ENCODE measurements at places on chromosomes 4 and X. TPM values are rescaled to one million over a fixed set of nuclear protein-coding genes. Genes with fewer than 3 reads are reported as not detected.

ING2 gene
- 28.4 TPM for polyA plus RNA-seq

POU4F2 gene
- not detected for polyA plus RNA-seq

DNA sequence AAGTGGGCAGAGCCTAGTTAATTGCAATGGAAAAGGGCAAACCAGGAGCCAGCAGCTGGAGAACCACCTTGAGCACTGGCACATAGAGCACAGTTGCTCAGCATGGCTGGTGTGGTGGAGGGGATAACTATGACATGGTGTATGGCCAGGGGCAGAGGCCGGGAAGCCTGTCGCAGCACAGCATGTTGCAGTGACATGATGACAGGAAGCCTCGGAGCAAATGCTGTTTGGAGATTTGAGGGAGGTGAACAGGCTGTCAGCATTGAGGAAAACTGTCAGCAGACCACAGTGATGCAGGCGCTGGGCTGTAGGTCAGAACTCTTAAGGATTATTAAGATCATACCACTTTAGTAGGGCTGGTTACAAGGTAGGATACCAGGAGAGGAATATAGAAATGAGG, 228.7 kb downstream of the CBR4 start:
- no peak for DNase-seq

DNA sequence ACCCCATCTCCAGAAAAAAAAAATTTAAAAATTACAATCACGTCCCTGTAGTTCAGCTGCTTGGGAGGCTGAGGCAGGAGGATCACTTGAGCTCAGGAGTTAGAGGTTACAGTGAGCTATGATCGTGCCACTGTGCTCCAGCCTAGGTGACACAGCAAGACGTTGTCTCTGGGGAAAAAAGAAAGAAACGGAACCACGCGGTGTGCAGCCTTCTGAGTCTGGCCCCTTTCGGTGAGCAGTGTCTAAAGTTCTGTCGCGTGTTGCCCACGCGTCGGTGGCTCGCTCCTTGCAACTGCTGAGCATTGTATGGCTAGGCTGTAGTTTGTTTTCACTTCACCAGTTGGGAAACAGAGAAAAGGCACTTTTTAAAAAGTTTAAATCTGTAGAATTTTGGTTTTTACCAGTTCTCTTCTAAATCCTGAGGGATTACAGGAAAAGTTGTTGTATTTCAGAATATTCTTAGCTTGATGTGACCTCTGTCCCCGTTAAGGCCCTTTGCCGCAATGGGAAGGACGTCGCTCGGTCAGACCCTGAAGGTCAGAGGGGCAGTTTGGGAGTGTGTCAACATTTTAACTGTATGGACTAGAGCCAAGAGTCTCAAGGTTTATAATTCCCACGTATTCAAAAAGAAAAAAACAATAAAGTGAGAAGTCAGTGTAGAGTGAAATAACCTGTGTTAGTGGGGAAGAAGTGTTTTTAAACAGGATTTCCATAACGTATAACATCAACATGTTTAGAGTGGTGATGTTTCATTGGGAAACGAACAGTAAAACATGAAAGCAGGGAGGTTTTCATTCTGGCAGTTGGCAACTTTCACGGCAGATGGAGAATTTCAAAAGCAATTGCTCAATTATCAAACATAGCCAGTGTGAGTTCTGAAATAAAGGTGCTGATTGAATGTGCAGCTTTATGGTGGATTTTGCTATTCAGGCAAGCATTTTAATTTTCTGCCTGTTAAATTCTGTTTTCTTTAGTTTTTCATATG, 45.8 kb upstream of the MSANTD1 start:
- DNase-seq, result no peak

- DNase-seq, result no peak
Observed at GRCh38 chrX:123918106-123918721, 43.3 kb upstream of the STAG2 start.

DNA sequence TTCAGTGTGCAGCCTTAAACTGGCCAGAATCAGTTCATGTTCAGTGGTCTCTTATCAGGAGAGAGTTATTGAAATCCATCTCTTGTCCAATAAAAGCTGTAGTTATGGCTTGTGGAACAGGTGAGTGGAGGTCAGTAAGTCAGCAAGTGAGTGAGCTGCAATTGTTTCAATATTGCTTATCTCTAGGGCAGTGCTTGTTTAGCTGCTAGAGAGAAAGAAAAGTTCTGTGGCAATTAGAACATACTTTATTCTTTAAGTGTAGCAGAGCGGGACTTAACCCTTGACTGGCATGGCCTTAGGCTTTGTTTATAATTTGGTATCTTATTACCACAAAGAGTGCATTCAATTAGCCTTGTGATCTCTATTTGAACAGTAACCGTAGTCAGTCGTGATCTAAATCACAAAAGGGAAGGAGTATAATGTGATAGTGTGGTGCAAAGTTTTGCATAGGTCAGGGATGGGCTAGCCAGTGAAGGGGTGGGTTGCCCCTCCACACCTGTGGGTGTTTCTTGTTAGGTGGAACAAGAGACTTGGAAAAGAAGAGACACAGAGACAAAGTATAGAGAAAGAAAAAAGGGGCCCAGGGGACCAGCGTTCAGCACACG, 6.9 kb upstream of the ETDC start:
- DNase-seq, result no peak

DNA sequence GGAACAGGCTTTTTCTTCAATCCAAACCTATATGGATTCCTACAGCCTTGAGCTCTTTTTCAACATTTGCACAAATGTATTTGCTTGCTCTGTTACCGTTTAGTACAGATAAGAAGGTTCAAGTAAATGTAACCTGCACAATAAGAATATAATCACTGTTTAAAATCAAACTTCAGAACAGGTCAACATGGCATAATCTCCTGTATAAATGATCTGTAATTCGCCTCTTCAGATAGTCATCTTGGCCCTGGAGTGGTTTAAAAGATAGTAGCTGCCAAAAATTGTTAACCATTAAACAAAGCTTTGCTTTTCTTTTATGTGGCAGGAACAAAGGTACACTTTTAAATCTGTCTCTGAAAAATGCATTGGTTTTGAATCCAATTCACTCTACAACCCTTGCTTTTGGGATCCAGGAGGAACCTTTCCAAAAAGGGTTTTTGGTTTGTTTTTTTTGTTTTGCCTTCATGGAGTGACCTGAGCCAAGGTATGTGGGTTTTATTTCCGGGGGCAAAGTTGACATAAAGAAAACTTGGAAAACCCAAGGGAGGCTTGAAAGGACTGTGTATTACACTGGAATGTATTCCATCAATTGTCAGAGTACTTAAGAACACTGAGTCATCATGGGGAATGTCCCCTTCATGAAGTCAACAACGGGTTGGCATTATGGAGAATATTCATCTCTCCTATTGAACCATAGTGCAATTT, 210.4 kb upstream of the HCCS start:
- no peak for DNase-seq

DNA sequence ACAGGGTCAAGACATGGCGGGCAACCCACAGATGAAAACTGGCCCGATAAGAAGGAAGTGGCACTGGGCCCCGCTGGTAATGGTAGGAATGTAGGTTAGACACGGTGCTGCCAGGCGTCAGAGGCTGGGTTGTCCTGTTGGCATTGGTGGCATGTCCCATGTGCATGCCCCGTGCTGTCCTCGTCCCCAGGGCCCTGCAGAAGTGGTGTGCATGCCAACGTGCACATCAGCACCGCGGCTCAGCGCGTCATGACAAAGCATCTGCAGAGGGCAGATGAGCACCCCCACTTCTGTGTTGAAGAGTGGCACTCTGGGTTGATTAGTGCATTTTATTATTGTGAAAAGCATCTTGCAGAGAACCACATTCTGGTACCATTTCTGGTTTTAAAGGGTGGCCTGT, 35.6 kb downstream of the NELFA start:
- DNase-seq, result no peak

HAND2 gene
- 0.36 TPM for polyA plus RNA-seq

CXCL13 gene
- polyA plus RNA-seq, result 1.0 TPM

DNA sequence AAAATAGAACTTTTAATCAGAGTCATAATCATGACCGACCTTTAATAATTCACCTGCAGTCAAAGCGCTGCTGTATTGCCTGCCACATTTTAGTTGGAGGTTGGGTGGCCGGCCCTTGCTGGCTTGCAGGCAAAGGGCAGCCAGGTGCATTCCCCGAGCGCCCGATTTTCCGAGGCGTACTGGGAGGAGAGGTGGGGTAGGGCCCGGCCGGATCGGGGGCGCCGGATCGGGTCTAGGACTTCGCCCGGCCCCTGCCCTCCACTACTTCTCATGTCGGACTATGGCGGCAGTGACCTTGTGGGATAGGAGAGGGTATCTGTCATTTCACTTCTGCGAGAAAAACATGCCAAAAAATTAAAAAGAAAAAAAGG, 2.5 kb upstream of the RS1 start:
- no peak for DNase-seq

DOCK11 gene
- 24.6 TPM for polyA plus RNA-seq

DNA sequence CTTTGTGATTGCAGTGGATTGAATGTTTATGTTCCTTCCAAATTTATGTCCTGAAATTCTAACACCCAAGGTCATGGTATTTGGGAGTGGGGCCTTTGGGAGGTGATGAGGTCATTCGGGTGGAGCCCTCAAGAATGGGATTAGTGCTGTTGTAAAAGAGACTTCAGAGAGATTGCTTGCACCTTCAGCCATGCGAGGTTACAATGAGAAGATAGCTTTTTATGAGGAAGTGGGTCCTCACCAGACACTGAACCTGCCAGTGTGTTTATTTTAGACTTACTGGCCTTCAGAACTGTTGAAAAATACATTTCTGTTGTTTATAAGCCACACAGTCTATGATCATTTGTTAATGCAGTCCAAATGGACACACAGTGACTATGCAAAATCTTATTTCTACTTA, 161.0 kb upstream of the GPRIN3 start:
- no peak for DNase-seq

GRCh38 chrX:13284570-13284969, 35.3 kb downstream of the ATXN3L start:
- no peak for DNase-seq

ARHGAP36 gene
- 0.12 TPM for polyA plus RNA-seq

DNA sequence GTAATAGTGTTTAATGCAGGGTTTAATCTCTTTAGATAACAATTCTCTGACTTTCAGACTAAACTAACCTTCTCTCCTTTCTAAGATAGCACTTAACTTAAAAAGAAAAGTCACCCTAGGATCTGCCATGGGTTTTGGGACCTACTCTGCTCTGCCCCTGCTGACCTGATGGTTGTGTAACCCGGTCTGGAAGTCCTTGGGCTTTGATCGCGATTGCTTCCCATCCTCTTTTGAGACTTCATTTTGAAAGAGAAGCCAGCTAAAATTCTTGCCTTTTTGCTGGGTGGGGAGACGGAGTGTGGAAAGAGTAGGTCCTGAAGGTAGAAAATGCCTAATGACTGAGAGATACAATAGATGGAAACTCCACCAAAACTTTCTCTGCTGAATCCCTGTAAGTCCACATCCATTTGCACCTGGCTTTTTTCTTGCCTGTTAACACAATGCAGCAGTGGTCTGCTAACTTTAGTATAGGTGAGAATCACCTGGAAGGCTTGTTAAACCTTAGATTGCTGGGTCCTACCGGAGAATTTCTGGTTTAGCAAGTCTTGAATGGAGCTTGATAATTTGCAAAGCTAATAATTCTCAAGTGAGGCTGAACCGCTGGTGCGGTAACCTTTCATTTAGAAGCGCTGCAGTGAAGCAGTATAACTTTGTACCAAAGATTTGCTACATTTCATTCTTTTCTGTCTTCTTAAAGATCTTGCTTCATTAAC, 45.6 kb upstream of the CCSER1 start:
- peak; percentile 19 for DNase-seq

TEX13D gene
- polyA plus RNA-seq, result not detected

DNA sequence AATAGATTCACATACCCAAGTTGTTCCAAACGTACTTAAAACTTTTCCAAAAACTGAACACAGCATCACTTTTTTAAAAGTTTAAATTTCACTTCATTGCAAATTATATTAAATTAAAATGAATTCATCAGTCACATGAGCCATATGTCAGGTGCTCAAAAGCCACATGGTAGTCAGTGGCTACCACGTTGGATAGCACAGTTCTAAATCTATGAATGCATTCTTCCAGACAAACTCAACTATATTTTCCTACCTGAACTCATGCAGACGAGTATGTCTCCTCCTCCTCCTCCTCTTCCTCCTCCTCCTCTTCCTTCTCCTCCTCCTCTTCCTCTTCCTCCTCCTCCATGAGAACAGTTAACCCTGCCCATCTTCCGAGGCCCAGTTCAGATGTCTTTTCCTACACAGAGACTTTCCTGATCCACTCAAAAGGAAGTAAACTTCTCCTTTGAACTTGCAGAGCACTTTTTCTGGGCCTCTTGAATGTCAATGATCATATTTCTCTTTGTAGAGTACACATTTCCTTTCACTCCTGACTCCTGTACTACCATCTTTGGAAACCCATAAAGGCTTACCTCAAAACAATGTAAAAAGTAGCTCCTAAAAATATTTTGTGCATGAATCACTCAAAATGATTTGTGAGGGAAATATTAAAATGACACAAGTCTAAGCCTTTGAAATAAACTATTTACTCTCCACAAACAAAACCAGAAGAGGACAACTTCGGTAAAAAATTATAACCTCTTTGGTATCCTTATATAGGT, 172.6 kb downstream of the AMELX start:
- DNase-seq, result no peak
